ENCODE measurements at places on chromosomes 2 and 18.

- DNase-seq: no peak
These were observed 28.6 kb downstream of the RNF144A start for GRCh38 chr2:6945821-6946220.

- DNase-seq: no peak
These were observed 45.1 kb downstream of the SLC9A2 start for GRCh38 chr2:102664471-102664909.

DNA sequence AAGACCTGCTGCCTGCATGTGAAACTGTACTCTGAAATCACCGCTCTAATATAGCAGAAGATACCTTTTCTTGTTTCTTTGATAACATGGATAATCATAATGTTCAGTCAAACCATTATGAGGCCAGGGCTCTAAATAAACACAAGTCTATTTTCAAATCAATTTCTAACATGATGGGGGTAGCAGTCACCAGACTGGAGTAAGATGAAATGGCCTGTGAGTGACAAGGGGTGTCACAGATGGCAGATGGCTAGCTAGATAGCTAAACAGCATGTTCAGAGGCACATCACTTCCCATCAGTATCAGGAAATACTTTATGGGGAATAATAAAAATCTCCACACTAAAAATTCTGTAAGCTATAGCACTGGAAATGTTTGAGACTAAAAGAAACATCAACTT is 14.0 kb downstream of the MBD2 start:
- no peak for DNase-seq

GRCh38 chr18:69843015-69843414 is 104.7 kb downstream of the CD226 start:
- no peak for DNase-seq

GRCh38 chr18:79637921-79638909 is 41.4 kb upstream of the CTDP1 start:
- peak; percentile 61 for DNase-seq

DNA sequence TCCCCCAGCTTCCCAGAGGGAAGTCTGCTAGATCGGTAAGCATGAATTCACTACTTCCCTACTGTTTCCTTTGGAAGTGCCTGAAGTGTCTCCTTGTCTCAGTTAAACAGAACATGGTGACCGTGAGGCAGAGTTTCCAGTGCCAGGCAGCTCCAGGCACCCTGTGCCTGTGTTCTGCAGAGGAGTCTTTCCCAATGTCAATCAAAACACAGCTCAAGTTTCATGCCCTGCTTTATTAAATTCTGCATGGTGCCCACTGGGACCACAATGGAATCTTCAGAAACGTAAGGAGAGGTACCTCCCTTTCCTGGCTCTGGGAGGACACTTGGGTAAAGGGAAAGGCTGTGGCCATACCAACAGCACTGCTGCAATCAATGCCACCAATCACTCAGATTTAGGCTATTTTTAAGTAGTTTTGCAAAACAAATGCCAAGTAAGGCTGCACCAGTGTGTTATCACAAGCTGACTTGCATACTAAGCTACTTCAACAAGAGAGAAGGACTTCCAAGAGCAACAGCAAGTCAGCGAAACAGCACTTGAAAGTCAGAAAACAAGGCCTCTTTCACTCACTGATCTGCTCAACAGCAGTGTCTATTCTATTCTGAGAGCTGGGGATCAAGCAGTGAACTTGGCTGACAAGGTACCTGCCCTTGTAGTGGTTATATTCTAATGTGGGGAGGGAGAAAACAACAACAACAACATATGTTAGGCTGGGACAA is 14.9 kb downstream of the LPIN2 start:
- no peak for DNase-seq

DNA sequence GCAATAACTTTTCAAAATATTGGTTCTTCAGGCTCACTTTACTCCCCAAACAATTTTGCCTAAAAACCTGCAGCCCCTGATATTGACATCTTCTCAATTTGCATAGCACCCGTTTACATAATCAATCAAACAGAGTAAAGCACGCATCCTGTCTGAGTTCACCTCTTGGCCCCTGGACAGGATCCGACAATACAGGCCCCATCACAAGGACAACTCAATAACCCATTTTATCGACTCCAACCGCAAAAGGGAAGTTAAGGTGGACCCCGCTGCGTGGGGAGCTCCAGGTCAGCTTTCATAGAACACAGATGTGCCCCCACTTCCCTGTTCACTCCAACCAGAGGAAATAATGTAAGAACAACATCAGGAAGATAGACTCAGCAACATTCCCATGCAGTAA is 44.7 kb downstream of the TTC32 start:
- no peak for DNase-seq

GRCh38 chr2:1234731-1235308 is 178.4 kb upstream of the TPO start:
- no peak for DNase-seq

GRCh38 chr2:37842732-37843440 is 82.2 kb upstream of the RMDN2 start:
- DNase-seq: no peak

DNA sequence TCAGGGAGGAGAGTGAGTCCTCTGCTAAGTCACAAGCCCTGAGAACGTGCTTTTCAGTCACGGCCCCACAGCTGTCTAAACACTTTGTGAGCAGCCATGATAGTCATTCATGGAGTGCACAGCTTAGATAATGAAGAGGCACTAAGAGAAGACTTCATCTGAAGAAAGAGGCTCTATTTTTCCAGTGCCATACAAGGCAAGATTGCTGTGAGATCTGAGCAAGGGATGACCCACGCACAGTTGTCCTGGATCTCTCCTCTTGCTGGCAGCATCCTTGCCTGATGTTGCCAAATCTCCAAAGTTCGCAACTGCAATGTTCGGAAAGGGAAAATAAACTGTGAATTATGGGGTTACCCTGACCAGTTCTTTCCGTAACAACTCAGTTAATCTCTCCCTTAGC is 418.7 kb downstream of the MEIS1 start:
- DNase-seq: no peak

GRCh38 chr18:2555895-2556294 is 15.4 kb downstream of the METTL4 start:
- DNase-seq: no peak

GRCh38 chr2:32506446-32506845 is 121.4 kb upstream of the TTC27 start:
- no peak for DNase-seq

- DNase-seq: no peak
These were observed 44.4 kb downstream of the ACVR1 start for GRCh38 chr2:157831573-157832315.

DNA sequence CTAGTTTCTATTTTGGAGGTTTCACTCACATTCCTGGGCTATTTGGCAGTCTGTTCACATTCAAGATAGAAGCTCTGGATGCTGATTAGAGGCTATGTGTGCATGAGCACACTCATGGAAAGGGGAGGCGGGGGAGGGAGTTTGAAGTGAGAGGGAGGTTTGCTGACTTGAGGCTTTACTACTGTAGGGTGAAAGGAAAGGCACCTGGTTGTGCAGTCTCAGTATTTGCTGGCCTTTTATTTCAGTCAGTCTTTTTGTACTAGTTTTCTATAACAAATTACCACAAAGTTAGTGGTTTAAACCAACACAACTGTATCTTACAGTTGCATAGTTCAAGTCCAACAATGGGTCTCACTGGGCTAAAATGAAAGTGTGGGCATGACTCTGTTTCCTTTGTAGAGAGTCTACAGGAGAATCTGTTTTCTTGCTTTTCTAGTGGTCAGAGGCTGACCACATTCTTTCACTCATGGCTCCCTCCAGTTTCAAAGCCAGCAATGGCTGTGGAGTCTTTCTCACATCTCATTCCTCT is 47.7 kb upstream of the NR4A2 start:
- no peak for DNase-seq

- no peak for DNase-seq
These were observed 370.5 kb upstream of the CHAC2 start for GRCh38 chr2:53397085-53397484.

- no peak for DNase-seq
These were observed 97.0 kb downstream of the CABLES1 start for GRCh38 chr18:23232331-23232730.

DNA sequence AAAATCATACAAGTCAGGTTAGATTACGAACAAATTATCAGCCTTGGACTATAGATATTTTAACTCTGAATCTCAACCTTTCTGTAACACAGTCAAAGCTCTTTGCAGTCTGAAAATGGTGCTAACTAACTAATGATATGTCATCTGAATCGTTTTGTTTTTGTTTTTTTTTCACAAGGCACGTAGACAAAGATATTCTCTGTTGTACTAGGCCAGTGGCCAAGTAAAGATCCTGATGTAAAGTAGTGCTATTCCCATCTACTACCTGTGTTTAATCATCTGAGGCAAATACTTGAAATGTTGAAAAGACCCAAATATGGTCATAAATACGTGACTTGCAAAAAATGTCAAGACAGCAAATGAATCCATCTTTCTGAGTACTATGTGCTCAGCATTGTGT is 65.7 kb downstream of the REL start:
- no peak for DNase-seq
